ENCODE measurements at places on chromosomes 7 and 10.

- no peak for DNase-seq
These were observed 2.8 kb downstream of the GNAI1 start for GRCh38 chr7:80137410-80137809.

DNA sequence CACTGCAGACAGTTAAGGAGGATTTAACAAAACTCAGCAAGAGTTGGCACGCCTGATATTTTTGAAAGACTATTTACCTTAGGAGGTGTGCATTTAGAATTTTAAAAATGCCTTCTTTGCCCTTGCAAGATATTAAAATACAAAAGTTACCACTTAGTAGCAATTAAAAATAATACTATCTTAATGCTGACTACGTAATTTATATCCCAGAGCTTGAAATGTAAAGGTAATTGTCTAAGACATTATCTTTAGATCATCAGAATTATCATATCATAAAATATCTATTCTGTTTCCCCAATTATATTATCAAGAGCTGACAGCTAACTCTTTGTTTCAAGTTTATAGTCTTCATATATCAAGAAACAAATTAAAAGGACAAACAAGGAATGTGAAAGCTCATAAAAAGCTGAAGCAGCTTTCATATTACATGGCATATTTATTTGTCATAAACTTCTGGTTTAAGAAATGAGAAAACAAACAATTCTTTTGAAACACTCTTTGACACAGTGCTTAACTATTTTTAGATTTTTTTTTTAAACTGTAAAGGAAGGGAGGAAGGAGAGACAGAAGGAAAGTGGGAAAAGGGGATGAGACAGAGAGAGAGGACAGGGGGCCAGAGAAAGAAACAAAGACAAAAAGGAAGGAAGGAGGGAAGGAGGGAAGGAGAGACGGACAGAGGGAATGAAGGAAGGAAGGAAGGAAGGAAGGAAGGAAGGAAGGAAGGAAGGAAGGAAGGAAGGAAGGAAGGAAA, 73.5 kb downstream of the RTKN2 start:
- DNase-seq = no peak

DNA sequence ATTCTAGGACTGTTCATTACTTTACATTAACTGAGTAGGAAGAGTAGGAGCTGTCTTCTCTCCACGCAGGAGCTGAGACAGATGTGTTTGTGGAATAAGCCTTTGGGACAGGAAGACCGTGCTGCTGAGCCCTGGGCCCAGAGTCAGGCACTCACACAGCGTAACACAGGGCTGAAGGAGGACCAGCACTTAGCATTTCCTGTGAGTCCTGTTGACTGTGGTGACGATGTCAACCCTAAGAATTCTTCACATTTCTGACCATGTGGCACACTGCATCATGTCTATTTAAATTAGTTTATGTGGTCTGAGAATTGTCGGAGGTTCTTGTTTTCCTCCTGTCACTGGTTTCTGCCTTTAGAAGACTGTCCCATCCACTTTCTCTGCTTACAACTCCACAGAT, 117.2 kb downstream of the PIP4K2A start:
- no peak for DNase-seq

GRCh38 chr10:76759681-76760080, 877.9 kb downstream of the KCNMA1 start:
- no peak for DNase-seq
